ENCODE measurements at places on chromosomes 4 and X. TPM values are rescaled to one million over a fixed set of nuclear protein-coding genes. Genes with fewer than 3 reads are reported as not detected.

GRCh38 chr4:152936446-152937335 is 568 bp downstream of the FHDC1 start:
- H3K27ac ChIP-seq, result peak overlapping the region; percentile 20
- H3K4me1 ChIP-seq, result peaks cover 34% of the 10 kb centered on the region
- H3K36me3 ChIP-seq, result no peaks in the 10 kb centered on the region

GRCh38 chrX:153226344-153227185 is 47.5 kb downstream of the MAGEA1 start:
- DNase-seq, result no peak
- H3K4me3 ChIP-seq, result no peak overlapping the region
- no peaks in the 10 kb centered on the region for H3K4me1 ChIP-seq
- no peaks in the 10 kb centered on the region for H3K27me3 ChIP-seq

OSTC gene
- total RNA-seq, result 22.4 TPM

DNA sequence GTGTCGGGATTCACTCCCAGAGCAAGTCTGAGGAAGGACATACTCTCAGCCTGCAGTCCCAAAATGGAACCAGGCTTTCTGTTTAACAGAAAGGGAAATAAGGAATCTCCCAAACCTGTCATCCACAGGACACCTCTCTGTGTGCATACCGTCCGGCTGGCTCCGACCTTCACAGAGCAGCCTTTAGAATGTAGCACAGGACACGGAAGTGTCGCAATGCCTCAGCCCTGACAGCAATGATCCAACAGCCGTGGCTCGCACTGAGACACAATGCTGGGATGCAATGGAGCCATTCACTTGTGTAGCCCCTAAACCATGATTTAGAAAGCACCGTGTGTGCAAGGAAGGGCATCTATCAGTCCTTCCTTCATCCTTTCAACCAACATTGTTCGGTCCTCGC is 15.5 kb upstream of the HELT start:
- H3K27ac ChIP-seq, result no peak overlapping the region
- H3K4me3 ChIP-seq, result no peak overlapping the region
- H3K27me3 ChIP-seq, result no peaks in the 10 kb centered on the region
- no peaks in the 10 kb centered on the region for H3K36me3 ChIP-seq
- peaks cover 14% of the 10 kb centered on the region for H3K4me1 ChIP-seq

MAGEC2 gene
- not detected for total RNA-seq

- H3K27me3 ChIP-seq, result no peaks in the 10 kb centered on the region
- H3K27ac ChIP-seq, result no peak overlapping the region
- no peaks in the 10 kb centered on the region for H3K4me1 ChIP-seq
- no peak overlapping the region for H3K4me3 ChIP-seq
Measured at GRCh38 chrX:22320236-22320873, 47.6 kb downstream of the CBLL2 start.

- H3K27me3 ChIP-seq, result no peaks in the 10 kb centered on the region
- no peak overlapping the region for H3K4me3 ChIP-seq
- H3K36me3 ChIP-seq, result no peaks in the 10 kb centered on the region
- H3K27ac ChIP-seq, result no peak overlapping the region
- DNase-seq, result no peak
- H3K4me1 ChIP-seq, result peaks cover 24% of the 10 kb centered on the region
Measured at GRCh38 chr4:141416219-141416618, 195.5 kb downstream of the ZNF330 start.

GRCh38 chr4:187577941-187578480 is 417.6 kb upstream of the ZFP42 start:
- no peaks in the 10 kb centered on the region for H3K4me1 ChIP-seq
- H3K27me3 ChIP-seq, result no peaks in the 10 kb centered on the region
- no peaks in the 10 kb centered on the region for H3K36me3 ChIP-seq

SFRP2 gene
- total RNA-seq, result 23.0 TPM

DNA sequence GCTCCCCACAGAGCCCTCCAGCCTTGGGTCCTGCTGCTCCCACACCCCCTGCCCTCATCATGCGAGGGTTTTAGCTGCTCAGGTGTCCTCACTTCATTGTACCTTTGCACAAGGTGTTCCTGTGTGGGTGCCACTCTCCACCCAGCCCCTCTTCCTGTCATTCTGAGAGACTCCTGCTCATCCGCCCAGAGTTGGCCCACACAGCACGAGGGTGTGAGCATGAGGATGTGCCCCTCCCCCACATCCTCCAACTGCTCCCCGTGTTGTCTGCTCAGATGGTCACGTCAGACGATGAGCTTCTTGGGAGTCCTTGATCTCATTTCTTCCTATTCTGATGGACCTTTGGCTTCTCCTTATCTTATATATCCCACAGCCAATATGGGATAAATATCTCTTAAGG is 53.2 kb downstream of the HTT-AS start:
- no peaks in the 10 kb centered on the region for H3K36me3 ChIP-seq
- no peak overlapping the region for H3K4me3 ChIP-seq
- no peak overlapping the region for H3K27ac ChIP-seq

- H3K4me1 ChIP-seq, result no peaks in the 10 kb centered on the region
- no peak overlapping the region for H3K27ac ChIP-seq
- no peaks in the 10 kb centered on the region for H3K27me3 ChIP-seq
- no peaks in the 10 kb centered on the region for H3K36me3 ChIP-seq
Measured at GRCh38 chrX:133207751-133208150, 10.4 kb downstream of the TFDP3 start.

- peaks cover 6% of the 10 kb centered on the region for H3K4me1 ChIP-seq
- no peak for DNase-seq
- no peaks in the 10 kb centered on the region for H3K27me3 ChIP-seq
- peaks cover 17% of the 10 kb centered on the region for H3K36me3 ChIP-seq
- H3K4me3 ChIP-seq, result no peak overlapping the region
Measured at GRCh38 chr4:146260521-146260920, 46.2 kb downstream of the REELD1 start.

- H3K4me3 ChIP-seq, result no peak overlapping the region
- no peak overlapping the region for H3K27ac ChIP-seq
- no peaks in the 10 kb centered on the region for H3K27me3 ChIP-seq
- no peaks in the 10 kb centered on the region for H3K4me1 ChIP-seq
- H3K36me3 ChIP-seq, result no peaks in the 10 kb centered on the region
Measured at GRCh38 chr4:83308672-83309071, 24.1 kb upstream of the COQ2 start.

GPR173 gene
- 0.83 TPM for total RNA-seq

DNA sequence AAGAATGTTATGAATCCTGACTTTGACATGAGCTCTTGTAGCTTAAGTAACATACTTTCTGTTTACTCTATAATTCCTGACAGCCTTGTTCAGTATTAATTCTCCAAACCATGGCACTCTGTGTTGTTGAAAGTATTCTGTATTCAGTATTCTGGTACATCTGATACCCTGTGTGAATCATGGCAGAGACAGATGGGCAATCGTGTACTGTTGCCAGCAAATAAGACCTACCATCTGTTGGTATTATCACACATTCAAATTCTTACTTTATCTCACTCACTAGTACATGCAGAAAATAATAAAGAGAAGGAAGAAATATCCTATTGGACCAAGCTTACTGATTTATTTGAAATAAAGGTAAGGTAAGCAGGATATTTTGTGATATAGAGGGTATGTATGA is 7.9 kb downstream of the MBTPS2 start:
- H3K27me3 ChIP-seq, result no peaks in the 10 kb centered on the region
- H3K27ac ChIP-seq, result no peak overlapping the region
- peaks cover 6% of the 10 kb centered on the region for H3K36me3 ChIP-seq
- no peaks in the 10 kb centered on the region for H3K4me1 ChIP-seq

DNA sequence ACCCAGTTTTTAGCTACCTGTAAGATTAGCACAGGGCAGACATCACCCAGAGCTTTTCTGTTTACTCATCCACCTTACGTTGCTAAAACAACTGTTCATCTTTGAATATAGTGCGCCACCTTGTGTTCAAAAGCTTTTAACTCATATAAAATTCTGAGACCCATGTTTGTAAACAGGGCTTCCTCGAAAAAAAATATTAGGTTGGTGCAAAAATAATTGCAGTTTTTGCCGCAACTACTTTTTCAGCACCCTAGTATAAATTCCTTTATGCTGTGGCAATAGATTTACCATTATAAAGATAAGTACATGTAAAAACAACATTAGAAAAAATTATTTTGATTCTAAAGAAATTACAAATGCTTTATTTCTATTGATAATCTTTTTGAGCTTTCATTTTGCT is 147.9 kb downstream of the LRBA start:
- no peak for DNase-seq
- no peaks in the 10 kb centered on the region for H3K36me3 ChIP-seq
- H3K27ac ChIP-seq, result no peak overlapping the region
- no peaks in the 10 kb centered on the region for H3K4me1 ChIP-seq

- no peaks in the 10 kb centered on the region for H3K36me3 ChIP-seq
- H3K27ac ChIP-seq, result no peak overlapping the region
- no peak overlapping the region for H3K4me3 ChIP-seq
- H3K4me1 ChIP-seq, result no peaks in the 10 kb centered on the region
Measured at GRCh38 chr4:28062562-28062961, 1201.9 kb downstream of the STIM2 start.

GRCh38 chrX:49276671-49277534 is 7.3 kb downstream of the PPP1R3F start:
- no peak overlapping the region for H3K27ac ChIP-seq
- no peak overlapping the region for H3K4me3 ChIP-seq
- no peaks in the 10 kb centered on the region for H3K36me3 ChIP-seq
- H3K27me3 ChIP-seq, result no peaks in the 10 kb centered on the region
- no peak for DNase-seq
- H3K4me1 ChIP-seq, result peaks cover 27% of the 10 kb centered on the region

PTCHD1 gene
- 8.9 TPM for total RNA-seq

- DNase-seq, result no peak
- H3K27me3 ChIP-seq, result no peaks in the 10 kb centered on the region
- no peaks in the 10 kb centered on the region for H3K36me3 ChIP-seq
- H3K4me1 ChIP-seq, result no peaks in the 10 kb centered on the region
- H3K27ac ChIP-seq, result no peak overlapping the region
Measured at GRCh38 chr4:41787931-41788330, 39.4 kb upstream of the PHOX2B start.

PLP1 gene
- total RNA-seq, result 46.5 TPM

- no peak overlapping the region for H3K4me3 ChIP-seq
- H3K36me3 ChIP-seq, result no peaks in the 10 kb centered on the region
- H3K4me1 ChIP-seq, result no peaks in the 10 kb centered on the region
- no peak for DNase-seq
Measured at GRCh38 chrX:38189431-38190250, 31.0 kb downstream of the SRPX start.

TXK gene
- total RNA-seq, result 1.0 TPM

RTL9 gene
- 0.06 TPM for total RNA-seq

DNA sequence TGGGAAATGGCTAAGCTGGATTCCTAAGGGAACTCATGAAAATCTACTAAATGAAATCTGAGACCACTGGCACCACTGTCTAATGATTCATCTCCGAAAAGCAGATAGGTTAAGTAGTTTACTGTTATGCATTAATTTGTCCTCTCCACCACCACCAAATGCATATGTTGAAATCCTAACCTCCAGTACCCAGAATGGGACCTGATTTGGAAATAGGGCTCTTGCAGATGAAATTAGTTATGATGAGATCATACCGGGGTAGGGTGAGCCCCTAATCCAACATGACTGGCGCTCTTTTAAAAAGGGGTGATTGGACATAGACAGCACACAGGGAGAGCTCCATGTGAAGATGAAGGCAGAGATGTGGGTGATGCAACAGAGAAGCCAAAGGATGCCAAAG is 124.9 kb upstream of the GUCY1A1 start:
- H3K27ac ChIP-seq, result no peak overlapping the region
- H3K27me3 ChIP-seq, result no peaks in the 10 kb centered on the region
- H3K4me3 ChIP-seq, result no peak overlapping the region
- H3K4me1 ChIP-seq, result peaks cover 14% of the 10 kb centered on the region
- H3K36me3 ChIP-seq, result no peaks in the 10 kb centered on the region
- DNase-seq, result no peak

GPR143 gene
- 0.29 TPM for total RNA-seq

NUDT10 gene
- 3.0 TPM for total RNA-seq

GRCh38 chrX:133364196-133364595 is 51.1 kb downstream of the GPC4 start:
- H3K36me3 ChIP-seq, result no peaks in the 10 kb centered on the region
- H3K27ac ChIP-seq, result peak overlapping the region; percentile 19
- no peak overlapping the region for H3K4me3 ChIP-seq
- H3K27me3 ChIP-seq, result no peaks in the 10 kb centered on the region
- peaks cover 47% of the 10 kb centered on the region for H3K4me1 ChIP-seq

DNA sequence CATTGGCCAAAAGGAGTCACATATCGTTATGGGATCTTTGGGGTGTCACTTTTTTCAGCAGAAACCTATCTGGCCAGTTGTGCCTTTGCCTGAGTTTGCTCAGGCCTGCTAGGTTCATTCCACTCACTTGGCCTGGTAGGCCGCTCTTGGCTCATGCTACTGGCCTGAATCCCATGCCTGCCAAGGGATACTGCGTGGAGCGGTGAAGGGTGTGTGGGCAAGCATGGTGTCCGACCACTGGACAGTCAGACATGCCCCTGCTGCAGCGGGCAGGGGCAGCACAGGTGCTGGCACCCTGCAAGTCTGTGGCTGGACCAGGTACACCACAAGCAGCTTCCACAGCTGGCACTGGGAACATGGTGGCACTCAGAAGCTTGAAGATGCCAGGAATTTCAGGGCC is 11.3 kb upstream of the PPM1K start:
- H3K27me3 ChIP-seq, result no peaks in the 10 kb centered on the region
- no peaks in the 10 kb centered on the region for H3K36me3 ChIP-seq
- H3K4me3 ChIP-seq, result no peak overlapping the region

LANCL3 gene
- 1.5 TPM for total RNA-seq

GRCh38 chr4:139617702-139618490 is 47.7 kb upstream of the MGST2 start:
- no peak overlapping the region for H3K27ac ChIP-seq
- H3K36me3 ChIP-seq, result no peaks in the 10 kb centered on the region
- no peak for DNase-seq
- no peaks in the 10 kb centered on the region for H3K4me1 ChIP-seq

DNA sequence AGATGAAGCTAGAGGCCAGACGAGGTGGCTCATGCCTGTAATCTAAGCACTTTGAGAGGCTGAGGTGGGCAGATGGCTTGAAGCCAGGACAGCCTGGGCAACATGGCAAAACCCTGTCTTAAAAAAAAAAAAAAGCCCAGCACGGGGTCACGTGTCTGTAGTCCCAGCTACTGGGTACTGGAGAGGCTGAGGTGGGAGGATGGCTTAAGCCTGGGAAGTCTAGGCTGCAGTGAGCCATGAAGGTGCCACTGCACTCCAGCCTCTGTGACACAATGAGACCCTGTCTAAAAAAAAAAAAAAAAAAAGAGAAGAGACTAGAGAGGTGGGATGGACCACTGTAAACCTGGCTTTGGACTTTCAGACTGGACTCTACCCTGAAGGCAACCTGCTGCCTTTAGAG is 10.7 kb upstream of the LRBA start:
- H3K36me3 ChIP-seq, result no peaks in the 10 kb centered on the region
- no peak overlapping the region for H3K4me3 ChIP-seq
- H3K4me1 ChIP-seq, result no peaks in the 10 kb centered on the region

SHOX gene
- not detected for total RNA-seq

CDKL2 gene
- 3.0 TPM for total RNA-seq

FAM9C gene
- not detected for total RNA-seq

- no peak overlapping the region for H3K4me3 ChIP-seq
- DNase-seq, result no peak
- H3K36me3 ChIP-seq, result no peaks in the 10 kb centered on the region
- H3K4me1 ChIP-seq, result no peaks in the 10 kb centered on the region
- no peak overlapping the region for H3K27ac ChIP-seq
Measured at GRCh38 chr4:42417550-42417949, 20.3 kb downstream of the SHISA3 start.

GBA3 gene
- total RNA-seq, result not detected

PNMA5 gene
- total RNA-seq, result not detected
